Stimulated activated CD4-positive, alpha-beta T cell treated with anti-CD3 and anti-CD28 coated beads, Interleukin-15, amount 100 ng/mL, for 1 hour (primary cell): ENCODE measurements at places on chromosomes 2 and 18.

- no peak for DNase-seq
These were observed 27.1 kb upstream of the LBH start for GRCh38 chr2:30204281-30204680.

- DNase-seq: no peak
These were observed 44.4 kb downstream of the ST8SIA5 start for GRCh38 chr18:46712406-46712805.

DNA sequence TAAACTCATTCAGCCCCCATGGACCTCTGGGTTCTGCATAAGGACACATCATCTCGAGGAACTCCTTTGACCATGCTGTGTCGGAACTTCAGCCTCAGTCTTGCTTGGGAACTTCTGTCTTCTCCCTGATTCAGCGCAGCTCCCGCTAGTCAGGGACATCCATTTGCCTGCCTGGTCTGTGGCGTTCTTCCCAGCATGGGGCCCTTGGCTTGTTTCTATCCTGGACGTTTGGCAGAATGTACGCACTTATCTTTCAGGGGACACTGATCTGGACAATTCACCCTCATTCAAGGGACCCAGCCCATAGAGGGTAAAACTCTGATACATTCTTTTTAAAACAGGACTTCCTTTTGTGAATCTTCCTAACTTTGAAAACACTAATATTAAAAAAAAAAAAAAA is 75.8 kb upstream of the WIPF1 start:
- no peak for DNase-seq

- no peak for DNase-seq
These were observed 102.2 kb downstream of the INSIG2 start for GRCh38 chr2:118190474-118190873.

DNA sequence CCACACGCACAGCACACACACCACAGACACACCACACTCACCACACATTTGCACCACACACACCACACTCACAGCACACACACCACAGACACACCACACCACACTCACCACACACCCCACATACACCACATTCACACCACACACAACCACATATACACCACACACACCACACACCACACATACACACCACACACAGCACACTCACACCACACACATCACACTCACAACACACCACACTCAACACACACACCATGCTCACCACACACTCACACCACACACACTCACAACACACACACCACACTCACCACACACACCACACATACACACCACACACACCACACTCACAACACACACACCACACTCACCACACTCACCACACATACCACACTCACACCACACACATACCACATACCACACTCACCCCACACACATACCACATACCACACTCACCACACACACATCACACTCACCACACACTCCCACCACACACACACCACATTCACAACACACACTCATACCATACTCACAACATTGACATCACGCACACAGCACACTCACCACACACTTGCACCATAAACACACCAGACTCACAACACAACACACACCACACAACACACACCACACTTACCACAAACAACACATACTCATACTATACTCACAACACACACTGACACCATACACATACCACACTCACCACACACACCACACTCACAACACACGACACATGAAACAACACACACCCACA is 60.0 kb downstream of the SDC1 start:
- DNase-seq: no peak

- DNase-seq: no peak
These were observed 33.9 kb downstream of the ATL2 start for GRCh38 chr2:38343212-38343611.

DNA sequence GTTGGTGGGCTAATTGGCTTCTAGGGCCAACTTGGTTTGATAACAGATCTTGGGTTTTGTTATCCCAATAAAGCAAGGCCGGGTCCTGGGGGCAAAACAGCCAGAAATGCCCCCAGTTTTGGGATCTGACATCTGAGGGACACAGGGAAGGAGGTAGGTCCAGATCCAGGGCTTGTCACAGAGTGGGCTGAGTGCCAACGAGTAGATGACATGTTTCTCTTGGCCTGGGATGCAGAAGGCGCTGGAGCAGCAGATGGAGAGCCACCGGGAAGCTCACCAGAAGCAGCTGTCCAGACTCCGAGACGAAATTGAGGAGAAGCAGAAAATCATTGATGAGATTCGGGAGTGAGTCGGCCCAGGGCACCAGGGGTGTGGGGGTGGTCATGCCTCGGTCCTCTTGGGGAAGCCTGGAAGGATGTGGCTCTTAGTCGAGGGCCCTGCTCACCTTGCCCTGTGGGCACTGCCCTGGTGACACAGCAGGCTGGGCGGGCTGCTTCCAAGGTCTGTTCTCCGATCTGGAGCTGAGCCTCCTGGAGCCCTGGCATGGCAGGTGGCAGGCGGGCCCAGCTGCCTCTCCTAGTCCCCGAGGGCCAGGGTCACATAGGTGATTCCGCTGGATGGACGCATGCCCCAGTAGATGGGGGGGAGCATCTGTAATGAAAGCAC is 40.2 kb upstream of the LYPD6B start:
- DNase-seq: no peak

DNA sequence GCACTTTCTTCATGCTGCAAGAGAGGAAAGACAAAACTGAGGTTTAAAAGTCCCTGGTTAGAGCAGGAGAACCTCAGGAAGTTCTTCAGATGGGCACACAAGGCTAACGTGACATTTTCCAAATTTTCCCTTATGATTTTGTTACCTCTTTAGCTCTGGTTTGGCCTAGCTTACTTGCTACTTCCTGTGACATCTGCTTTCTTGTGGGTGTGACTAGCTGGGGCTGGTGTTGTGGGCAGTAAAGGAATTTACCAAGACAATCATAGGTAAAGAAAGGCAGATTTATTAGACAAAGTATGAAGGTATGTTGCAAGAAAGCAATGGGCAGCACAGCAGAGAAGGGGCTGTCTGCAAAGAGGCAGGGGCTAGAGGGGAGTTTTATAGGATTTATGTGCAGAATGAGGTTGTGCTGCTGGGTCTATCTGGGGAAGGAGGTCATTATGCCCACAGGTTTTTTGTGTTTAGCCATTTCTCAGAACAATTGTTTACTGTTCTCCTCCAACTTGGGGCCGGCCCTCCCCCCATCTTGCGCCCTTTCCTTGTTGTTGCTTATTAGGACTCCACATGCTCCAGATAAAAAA is 6.7 kb upstream of the TNP1 start:
- DNase-seq: no peak

DNA sequence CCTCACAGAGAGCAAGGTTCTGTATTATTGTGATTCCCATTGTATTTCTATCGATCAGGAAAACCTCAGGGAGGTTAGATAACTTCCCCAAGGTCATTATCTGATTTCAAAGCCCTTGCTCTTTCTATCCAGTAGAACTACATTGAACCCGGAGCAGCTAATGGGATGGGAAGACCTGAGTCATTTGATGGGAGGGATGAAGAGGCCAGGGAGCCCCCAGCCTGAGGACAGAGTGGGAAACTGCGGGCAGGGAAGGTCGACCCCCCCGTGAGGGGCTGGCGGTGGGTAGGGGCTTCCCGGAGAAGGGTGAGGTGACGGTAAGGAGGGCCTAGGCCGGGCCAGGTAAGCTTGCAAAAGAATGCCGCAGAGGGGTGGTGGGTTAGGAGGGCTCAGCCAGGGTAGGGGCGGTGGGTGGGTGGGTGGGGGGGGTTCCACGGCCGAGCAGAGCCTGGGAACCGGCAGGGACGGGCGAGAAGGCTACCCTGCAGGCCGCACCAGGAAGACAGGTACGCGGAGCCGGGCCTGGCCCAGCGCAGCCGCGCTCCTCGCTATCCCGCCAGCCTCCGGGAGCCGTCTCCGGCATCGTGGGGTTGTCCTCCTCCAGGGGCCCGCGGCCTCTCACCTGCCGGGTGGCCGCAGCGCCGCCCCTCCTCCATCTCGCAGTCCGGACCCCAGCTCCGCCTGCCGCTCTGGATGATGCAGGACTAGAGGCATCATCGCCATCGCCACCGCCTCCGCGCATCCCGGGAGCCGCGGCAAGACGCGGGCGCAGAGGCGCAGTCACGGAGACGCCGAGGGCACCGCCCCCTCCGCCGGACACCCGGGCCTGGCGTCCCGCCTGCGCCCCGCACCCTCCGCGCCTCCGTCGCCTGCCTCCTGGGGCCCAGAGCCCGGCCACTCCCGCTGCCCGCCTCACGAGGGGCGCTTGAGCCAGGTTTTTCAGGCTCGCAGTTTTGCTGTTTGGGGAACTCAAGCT is at the start of gene GPR75:
Gene GPR75, minus strand, starts transcription at position 762 of the 976 bp plus-strand sequence. CDS start 5,211 bp downstream, outside the sequence.
- DNase-seq: no peak

DNA sequence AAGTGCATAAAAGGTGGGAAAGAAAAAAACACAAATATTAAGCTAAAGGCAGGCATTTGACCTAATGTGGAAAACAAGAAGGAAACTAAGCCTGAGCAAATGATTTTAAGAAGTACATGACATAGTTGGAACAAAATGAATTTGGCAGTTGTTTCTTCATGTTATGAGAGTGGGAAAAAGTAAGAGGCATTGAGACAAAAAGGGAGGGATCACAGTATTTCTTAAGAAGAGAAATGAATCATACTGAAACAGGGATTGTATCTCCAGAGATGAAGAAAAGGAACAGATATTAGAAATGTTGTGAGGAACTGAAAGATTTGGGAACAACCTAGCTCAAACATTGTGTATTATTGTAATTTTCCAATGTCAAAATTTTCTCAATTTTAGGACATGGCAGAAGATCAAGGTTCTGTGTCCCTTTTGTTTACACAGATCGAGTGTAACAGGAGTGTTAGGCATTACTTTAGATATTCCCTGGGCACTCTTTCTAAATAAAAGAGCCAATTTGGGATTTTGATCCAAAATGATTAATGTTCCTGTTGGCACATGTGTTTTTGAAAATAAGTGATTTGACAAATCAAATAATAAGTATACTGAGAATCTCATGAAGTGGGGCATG is 98.6 kb downstream of the CALCRL start:
- no peak for DNase-seq

GRCh38 chr2:105674859-105675541 is 69.7 kb upstream of the NCK2 start:
- DNase-seq: peak; percentile 18
